ENCODE measurements at places on chromosomes 6 and 20.

DNA sequence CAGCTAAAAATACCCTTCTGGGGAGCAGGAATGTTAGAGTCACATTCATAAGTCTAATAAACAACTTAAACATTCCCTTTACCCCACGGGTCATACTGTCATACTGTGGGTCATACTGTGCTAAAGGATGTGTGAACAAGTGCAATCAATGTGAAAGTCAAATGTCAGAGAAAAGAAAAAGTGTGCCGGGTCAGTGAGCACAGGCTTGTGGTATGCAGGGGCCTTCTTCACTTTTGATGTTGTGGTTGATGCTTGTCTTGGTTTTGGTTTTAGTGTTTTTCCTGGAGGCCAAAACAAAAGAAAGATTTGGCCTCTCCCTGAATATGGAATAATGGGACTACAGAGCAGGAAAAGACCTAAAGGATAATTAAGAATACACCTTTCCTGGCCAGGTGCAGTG lies 267.9 kb upstream of the PLN start:
- no peak for DNase-seq

- DNase-seq: peak; percentile 5
Observed at GRCh38 chr20:37615340-37616109, 78.3 kb upstream of the CTNNBL1 start.

GRCh38 chr6:44135173-44135758 lies 7.9 kb downstream of the TMEM63B start:
- no peak for DNase-seq

GRCh38 chr6:68735866-68736265 lies 100.8 kb downstream of the ADGRB3 start:
- DNase-seq: no peak

- no peak for DNase-seq
Observed at GRCh38 chr6:57283911-57284455, 33.4 kb upstream of the PRIM2 start.

DNA sequence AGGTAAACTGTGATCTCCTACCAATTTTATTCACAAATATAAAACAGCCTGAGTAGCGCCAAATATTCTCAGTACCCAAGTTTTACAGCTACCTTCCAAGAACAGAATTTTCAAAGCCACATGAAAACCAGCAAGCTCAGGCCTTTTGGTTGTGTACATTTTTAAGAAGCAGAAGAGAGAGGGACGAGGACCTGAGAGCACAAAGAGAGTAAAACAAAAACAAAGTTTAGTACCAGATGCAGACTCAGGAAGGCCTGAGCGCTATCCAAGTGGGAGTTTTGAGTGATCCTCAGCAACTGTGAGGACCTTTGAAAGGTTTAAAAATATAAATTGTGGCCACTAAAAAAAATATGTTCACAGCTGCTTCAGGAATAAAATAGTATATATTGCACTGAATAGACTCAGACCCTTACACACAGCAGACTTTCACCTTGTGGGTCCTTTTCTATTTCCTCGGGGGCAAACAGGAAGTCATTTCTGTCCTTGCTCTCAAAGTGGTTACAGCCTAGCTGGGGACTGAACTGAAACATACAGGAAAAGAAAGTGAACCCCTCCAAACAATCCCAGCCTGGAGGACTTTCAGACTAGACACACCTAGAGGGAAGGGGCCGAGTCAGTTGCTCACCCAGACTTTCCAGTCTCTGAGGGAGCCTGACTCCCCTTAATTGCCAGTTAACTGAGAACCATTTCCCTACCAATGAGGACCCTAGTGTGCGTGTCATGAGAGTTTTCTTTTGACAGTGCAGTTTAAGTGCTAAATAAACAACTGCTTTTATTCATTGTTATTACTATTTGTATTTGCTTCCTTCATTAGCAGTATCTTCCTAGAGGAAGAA lies 48.5 kb upstream of the NT5E start:
- no peak for DNase-seq

GRCh38 chr6:39466631-39467030 lies 144.1 kb upstream of the KCNK16 start:
- no peak for DNase-seq

- no peak for DNase-seq
Observed at GRCh38 chr6:89917801-89918366, 23.6 kb downstream of the GJA10 start.

DNA sequence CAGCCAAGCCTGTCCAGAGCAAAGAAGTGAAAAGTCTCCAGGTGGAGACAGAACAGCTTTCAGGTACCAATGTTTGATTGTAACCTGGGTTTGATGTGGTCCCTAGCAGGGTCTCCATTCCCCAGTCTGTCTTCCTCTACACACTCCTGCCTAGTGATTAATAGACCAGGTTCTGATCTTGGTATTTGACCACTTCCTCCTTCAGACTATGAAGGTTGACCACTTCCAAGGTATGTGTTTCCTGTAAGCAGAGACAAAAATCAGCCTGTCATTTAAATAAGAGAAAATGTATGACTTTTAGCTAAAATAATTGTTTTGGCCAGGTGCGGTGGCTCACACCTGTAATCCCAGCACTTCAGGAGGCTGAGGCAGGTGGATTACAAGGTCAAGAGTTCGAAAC lies 41.8 kb upstream of the TOP1 start:
- DNase-seq: no peak

GRCh38 chr6:22448291-22448711 lies 121.1 kb upstream of the HDGFL1 start:
- DNase-seq: no peak

DNA sequence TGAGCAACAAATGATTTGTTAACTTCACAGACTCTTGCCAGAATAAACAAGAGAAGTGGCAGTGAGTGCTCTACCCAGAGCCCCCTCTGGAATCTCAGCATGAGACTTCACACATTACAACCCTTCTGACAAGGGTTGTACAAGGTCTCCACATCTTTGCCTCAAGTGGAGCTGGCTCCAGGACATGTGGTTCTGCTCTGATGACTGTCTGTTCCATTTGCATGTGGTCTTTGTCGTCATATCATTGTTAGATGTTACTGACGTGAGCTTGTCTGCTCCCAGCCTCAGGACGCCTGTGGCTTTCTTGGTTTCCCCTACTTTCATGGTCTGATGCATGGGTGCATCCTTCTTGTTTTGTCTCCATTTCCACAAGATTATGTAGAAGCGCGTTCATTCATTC lies 115.0 kb downstream of the SLC24A3 start:
- DNase-seq: peak; percentile 61

DNA sequence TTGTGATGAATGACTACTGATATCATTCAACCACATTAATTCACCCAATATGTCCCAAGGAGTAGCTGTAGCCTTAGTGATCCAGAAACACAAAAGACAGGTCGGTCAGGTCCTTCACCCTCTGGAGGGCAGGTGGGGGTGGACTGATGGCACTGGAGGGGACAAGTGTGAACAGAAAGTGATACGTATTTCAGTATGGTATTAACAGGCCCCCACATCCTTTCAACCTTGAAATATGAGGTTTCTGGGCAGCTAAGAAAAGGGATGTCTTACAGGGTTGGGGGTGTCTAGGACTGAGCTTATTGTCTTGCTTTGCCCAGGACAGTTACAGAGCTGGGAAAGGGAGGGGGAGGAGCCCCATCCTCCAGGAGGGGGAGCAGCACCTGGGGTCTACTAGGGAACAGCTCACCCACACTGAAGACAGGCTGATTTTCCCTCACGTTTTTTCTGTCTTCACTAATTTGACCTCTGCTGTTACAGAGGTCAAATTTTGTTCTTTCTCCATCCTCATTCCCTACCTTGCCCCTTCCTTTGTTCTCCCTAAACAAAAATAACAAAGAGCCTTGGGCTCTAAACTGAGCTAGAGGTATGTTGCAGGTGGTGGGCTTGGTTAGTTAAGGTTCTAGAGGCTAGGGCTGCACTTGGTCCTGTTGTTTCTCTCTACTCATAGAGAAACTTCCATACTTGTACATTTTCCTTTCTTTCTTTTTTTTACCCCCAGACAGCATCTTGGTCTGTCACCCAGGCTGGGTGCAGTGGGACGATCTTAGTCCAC lies 38.0 kb upstream of the EEF1A1 start:
- DNase-seq: no peak

GRCh38 chr6:136103763-136104311 lies 146.3 kb downstream of the MTFR2 start:
- DNase-seq: no peak

DNA sequence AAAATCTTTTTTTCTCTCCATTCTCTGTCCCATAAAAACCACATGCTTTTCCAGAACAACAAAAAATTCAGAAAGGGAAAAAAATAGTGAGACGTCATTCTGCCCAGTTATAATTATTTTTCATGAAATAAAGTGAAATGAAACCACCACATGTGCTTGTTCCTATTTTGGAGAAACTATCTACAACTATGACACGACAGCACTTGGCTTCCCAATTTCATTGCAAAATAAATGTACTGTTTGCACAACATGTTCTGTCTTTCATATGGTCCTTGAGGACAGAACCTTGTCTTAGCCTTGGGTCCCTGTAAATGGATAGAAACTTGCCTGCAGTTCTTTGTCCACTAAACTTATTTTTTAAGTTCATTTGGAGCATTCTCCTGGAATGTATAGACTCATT lies 5.6 kb upstream of the MAN1A1 start:
- no peak for DNase-seq

DNA sequence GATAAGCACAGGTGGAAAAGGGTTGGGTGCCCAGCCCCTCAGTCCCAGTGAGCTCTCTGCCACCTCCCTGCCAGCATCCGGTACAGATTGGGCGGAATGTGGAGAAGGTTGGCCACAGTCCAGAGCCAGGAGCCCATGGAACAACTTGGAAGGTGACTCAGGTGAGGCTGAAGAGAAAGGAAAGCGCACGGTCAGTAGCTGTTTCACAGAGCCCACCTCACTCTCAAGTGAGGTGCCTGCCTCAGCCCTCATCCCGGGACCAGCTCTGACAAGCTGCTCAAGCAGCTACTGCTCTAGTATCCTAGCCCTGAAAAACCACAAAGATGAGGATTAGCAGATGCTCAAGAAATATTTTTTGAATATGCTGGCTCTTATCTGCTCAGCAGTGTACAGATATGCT lies 1.1 kb upstream of the MMP24OS start:
- DNase-seq: no peak

Data from NCI-H187 (cell line).